ENCODE measurements at places on chromosomes 4 and X.

GRCh38 chrX:23557070-23557469 lies 110.2 kb upstream of the PRDX4 start:
- DNase-seq = no peak

- no peak for DNase-seq
These were observed 168.2 kb downstream of the AMELX start for GRCh38 chrX:11461201-11462001.

- DNase-seq = no peak
These were observed 707.9 kb upstream of the PITX2 start for GRCh38 chr4:111330786-111331185.

DNA sequence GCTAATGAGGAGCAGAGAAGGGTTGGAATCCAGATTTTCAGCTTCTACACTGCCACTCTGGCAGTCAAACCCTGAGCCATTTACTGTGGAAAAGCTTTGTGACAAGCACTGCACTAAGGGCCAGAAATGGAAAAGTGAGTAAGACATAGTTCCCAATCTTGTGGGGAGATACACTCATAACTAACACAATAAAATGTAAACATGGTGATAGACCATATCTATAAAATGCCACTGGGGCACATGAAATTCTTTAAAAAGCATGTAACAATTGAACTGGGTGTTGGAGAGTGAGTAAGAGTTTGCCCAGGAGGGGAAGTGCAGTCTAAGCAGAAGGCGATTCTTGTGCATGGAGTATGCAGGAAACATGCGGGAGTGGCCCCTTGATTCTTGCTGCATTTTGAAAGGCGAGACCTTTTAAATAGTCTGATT lies 32.0 kb upstream of the ANXA5 start:
- no peak for DNase-seq

DNA sequence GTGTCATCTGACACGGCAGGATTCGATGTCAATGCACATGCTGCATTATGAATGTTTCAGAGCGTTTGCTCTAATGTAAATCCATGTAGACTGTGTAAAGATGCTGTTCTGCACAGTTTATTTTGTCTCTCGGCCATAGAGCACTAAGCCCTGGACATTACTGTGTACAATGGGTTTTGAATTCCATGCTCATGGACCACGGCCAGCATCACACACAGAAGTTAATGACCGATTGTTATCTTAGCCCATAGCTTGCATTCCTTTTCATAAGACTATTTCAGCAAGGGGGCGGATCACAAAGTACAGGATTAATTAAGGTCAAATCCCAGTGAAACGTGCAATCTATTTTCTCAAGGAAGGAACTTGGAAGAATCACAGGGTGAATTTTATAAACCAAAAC lies 286.1 kb upstream of the TENM3 start:
- no peak for DNase-seq

DNA sequence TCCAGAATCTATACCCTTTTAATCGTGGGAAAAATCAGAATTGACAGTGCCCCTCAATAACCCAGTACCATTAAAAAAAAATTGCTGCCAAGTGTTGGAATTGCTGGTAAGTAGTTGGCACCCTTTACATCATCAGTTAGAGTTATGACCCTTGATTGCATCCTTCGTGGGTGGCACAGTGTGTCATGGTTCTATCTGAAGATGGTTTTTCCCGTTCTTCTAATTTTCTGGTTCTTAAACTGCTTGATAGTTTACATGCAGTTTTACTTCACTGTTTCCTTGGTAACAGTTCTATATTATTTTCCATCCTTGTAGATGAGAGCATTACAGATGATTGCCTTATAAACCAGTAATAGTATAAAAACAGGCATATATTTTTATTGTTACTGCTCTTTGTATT lies 3.2 kb downstream of the FRMPD4 start:
- DNase-seq = no peak

DNA sequence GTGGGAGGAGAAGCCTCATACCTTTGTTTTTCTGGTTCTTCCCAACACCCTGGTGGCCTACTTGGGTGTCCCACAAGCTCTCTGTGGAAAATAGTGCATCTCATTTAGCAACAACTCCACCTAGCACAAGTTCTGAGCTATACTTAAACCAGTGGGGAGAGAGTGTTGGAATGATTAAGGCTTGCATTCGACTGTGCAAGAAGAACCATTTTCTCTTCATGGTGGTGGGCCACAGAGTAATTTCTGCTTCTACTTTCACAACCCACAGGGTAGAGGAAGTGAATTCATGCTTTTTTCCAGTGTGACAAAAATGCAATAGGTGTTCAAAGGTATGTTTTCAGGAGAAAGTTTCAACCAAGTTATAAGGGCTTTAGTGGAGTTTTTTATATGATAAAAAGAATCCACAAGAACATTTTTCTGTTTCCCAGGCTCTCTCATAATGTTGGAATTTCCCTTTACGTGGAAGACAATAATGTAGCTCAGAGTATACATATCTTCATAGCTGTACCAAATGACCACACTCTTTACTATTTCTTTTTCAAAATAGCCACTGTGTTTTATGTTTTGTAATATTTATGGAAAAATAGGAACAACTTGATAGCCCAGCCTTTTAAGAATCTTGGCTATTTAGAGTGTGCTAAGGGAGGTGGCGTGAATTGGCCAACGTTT lies 80.3 kb upstream of the HHIP start:
- no peak for DNase-seq

DNA sequence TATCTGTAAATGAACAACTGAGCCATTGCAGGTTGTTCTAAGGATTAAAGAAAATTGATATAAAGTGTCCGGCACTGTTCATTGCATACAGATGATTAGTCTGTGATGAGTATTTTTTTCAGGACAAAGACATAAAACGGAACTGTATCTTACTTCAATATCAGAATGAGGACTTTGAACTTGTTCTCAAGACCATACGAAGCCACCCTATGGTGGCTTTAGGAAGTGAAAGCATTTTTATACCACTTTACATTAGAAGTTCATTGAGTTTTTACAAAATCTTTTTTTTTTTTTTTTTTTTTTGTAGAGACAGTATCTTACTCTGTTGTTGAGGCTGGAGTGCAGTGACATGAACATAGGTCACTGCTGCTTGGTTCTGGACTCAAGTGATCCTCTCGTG lies 45.2 kb upstream of the TRIM2 start:
- no peak for DNase-seq

DNA sequence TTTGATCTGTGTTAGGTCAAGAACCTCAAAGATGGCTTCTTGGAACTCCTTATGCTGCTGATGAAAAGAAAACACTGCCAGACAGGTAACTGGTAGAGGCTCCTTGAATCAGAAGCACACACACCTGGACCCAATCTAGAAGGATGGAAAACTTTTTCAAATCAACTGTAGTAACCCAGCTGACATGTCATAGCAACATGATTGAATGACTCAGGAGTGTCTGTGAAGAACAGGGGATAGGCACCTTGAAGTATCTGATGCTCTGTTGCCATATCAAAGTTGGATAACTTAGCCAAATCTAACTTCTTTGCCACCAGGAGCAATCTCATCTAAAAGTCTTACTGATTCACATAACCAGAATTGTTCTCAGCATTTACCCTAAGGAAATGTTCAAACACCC lies 98.8 kb downstream of the ELOVL6 start:
- DNase-seq = no peak

GRCh38 chr4:151304755-151305154 lies 20.6 kb downstream of the SH3D19 start:
- no peak for DNase-seq
